GM23338 (cell line): ENCODE measurements at places on chromosomes 2 and 18. TPM values are rescaled to one million over a fixed set of nuclear protein-coding genes. Genes with fewer than 3 reads are reported as not detected.

DNA sequence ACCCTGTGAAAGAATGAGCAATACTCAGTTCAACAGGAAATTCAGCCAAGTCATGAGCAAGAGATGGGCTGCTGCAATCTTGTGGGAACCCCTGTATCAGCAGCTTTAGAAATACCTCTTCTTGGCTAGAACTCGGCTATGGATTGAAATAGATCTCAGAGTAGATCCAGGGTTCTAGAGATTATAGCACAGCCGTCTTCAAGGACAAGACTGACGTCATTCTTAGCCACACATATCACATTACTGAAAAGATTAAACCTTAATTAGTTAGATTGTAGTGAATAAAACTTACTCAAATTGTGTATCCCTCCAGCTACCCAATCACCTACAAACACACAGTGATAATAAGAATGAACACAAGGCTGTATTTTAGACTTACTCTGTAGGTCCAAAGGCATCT lies 776.4 kb downstream of the EPHA4 start:
- no peaks in the 10 kb centered on the region for H3K36me3 ChIP-seq
- no peak for DNase-seq
- H3K27me3 ChIP-seq, result no peaks in the 10 kb centered on the region
- H3K27ac ChIP-seq, result no peak overlapping the region
- H3K4me3 ChIP-seq, result no peak overlapping the region

DNA sequence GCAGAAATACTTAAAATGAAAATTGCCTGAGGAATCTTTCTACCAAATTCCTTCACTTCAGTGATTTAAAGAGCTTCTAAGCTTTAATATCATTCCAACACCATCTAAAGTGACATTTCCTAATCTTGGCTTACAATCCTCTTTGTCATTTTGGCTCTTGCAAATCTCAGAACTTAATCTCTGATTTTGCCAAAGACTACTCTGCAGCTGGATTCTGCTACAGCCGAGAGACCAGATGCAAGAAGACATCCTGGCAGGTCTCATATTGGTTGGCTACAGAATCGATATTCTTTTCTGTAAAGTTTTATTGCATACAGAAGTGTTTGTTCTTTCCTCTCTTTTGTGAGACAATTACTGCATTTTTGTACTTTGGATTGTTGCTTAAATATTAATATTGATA lies 716.5 kb upstream of the LRATD1 start:
- no peak for DNase-seq
- H3K27ac ChIP-seq, result no peak overlapping the region
- no peaks in the 10 kb centered on the region for H3K27me3 ChIP-seq
- H3K4me1 ChIP-seq, result peaks cover 6% of the 10 kb centered on the region; the same call in 1 of the 2 replicates

DNA sequence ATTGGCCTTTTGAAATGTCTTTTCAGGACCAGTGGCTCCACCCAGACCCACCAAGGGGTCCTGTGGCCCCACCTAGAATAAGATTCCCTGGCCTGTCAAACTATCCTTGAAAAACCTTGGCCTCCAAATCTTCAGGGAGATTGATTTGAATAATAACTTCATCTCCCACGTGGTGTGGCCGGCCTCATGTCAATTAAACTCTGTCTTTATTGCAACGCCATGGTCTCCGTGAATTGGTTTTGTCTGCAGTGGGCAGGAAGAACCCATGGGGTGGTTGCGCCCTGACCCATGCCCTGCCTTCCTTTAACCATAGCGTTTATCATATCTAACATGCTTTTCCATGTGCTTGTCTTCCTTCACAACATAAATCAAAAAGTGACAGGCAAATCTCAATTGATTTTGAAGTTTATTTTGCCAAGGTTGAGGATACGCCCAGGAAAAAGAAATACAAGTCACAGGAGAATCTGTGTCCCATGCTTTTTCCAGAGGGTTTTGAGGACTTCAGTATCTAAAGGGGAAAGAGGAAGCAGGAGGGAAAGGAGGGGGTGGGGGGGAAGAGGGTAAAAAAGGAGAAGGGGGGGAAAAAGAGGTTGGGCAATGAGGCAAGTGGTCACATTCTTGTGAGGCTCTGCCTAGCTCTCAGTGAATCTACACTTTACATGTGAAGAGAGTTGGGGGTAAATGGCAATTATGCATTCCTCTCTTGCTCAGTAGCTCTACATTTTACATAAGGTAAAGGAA lies 66.5 kb upstream of the CABLES1 start:
- H3K4me3 ChIP-seq, result no peak overlapping the region
- H3K4me1 ChIP-seq, result peaks cover 6% of the 10 kb centered on the region; the same call in 1 of the 2 replicates
- no peaks in the 10 kb centered on the region for H3K27me3 ChIP-seq
- DNase-seq, result peak; percentile 8
- no peak overlapping the region for H3K27ac ChIP-seq

DNA sequence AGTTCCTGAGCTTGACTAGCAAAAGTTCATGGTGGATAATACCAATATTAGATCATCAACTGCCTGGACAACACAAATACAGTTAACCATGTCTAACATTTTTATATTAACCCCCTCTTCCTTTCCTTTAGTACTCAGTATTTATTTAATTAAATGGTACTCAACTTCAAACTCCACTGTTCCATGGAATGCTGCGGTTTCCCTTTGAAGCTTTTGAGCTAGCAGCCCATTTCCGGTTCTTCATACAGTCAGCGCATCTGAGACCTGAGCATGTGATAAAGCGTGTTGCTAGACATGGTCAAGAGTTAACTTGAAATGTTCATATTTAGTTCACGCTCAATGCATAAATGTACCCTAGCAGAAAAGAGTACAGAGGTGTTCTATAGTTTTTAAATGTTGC lies 278.4 kb downstream of the ALPK2 start:
- H3K27ac ChIP-seq, result no peak overlapping the region
- no peak for DNase-seq
- peaks cover 17% of the 10 kb centered on the region; the same call in 1 of the 2 replicates for H3K36me3 ChIP-seq
- peaks cover 38% of the 10 kb centered on the region for H3K4me1 ChIP-seq
- H3K27me3 ChIP-seq, result no peaks in the 10 kb centered on the region

- no peak overlapping the region for H3K27ac ChIP-seq
- H3K27me3 ChIP-seq, result no peaks in the 10 kb centered on the region
- DNase-seq, result no peak
- no peaks in the 10 kb centered on the region for H3K4me1 ChIP-seq
- no peaks in the 10 kb centered on the region for H3K36me3 ChIP-seq
- no peak overlapping the region for H3K4me3 ChIP-seq
These were observed 117.5 kb downstream of the SCN3A start for GRCh38 chr2:165086337-165086736.

DNA sequence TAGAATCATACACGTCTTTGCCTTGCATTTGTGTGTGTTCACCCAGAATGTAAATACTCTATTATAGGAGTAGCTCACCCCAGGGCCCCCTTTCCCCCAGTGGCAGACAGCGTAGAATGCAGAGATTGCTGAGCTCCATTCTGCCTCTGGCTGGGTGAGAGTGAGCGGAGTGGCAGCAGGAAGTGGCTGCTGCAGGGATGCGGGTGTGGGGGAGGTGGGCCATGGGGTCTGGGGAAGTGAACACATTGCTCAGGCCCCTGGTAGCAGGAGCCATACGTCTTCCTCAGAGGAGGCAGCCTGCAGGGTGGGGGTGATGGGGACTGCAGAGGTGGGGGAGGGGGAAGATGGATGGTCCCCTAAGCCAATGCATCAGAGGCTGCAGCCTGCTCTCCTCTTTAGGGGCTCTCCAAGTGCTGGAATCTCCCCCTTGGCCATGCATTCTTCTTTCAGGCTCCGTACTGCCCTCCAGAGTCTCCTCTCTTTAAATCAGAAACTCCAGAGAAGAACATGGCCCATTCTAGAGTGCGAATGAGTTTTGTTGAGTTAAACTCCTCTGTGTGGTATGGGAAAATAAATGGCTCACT lies 72.2 kb downstream of the CELF4 start:
- 0 out of 2 replicates have a peak, but pooled peaks cover 8% of the 10 kb centered on the region for H3K27me3 ChIP-seq
- H3K4me1 ChIP-seq, result peaks cover 29% of the 10 kb centered on the region
- H3K4me3 ChIP-seq, result no peak overlapping the region
- peak; percentile 47 for DNase-seq

GRCh38 chr2:84629550-84629949 lies 113.3 kb downstream of the DNAH6 start:
- H3K36me3 ChIP-seq, result no peaks in the 10 kb centered on the region
- no peaks in the 10 kb centered on the region for H3K27me3 ChIP-seq
- H3K4me3 ChIP-seq, result no peak overlapping the region
- H3K27ac ChIP-seq, result no peak overlapping the region

- DNase-seq, result no peak
- no peak overlapping the region for H3K27ac ChIP-seq
- H3K4me3 ChIP-seq, result no peak overlapping the region
- no peaks in the 10 kb centered on the region for H3K27me3 ChIP-seq
- no peaks in the 10 kb centered on the region for H3K4me1 ChIP-seq
- no peaks in the 10 kb centered on the region for H3K36me3 ChIP-seq
These were observed 96.6 kb upstream of the NRP2 start for GRCh38 chr2:205585449-205586383.

Gene DLX2
- total RNA-seq, result 0.16 and 0.24 TPM in 2 replicates

Gene POTEF
- total RNA-seq, result 1.8 and 3.0 TPM in 2 replicates
